HuH-7.5 (cell line): ENCODE measurements at places on chromosomes 6 and 20.

- no peak for DNase-seq
Observed at GRCh38 chr6:149211046-149211571, 106.4 kb upstream of the TAB2 start.

GRCh38 chr20:51220293-51220706 is 197.4 kb upstream of the KCNG1 start:
- DNase-seq: peak; percentile 59

- DNase-seq: peak; percentile 79
Observed at GRCh38 chr20:22691369-22692118, 107.2 kb upstream of the FOXA2 start.

GRCh38 chr6:156279261-156279969 is 497.8 kb upstream of the ARID1B start:
- no peak for DNase-seq
